ENCODE measurements at places on chromosomes 4 and X.

DNA sequence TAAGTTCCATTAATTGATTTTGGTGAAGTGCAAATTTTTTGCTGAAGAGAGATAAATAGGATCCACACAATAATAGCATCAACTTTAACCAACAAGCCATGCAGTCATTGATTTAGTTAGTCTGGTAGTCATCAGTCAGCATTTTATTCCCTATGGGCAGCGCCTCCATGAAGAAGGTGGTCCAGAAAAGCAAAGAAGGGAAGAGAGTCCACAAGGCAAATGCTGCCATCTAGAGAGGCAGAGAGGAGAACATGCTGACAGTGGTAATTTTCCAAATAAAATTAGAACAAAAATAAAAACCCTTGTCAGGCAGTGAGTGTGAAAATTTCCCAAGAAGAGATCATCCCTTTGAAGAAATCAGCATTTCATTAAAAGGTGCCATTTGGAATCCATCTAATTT, 366.7 kb upstream of the FAM241A start:
- no peak for DNase-seq

GRCh38 chr4:138790706-138791340, 224.8 kb upstream of the NOCT start:
- no peak for DNase-seq

GRCh38 chr4:166882221-166882620, 352.1 kb downstream of the SPOCK3 start:
- no peak for DNase-seq

- DNase-seq, result no peak
Observed at GRCh38 chrX:33183361-33183760, 28.0 kb downstream of the DMD start.

GRCh38 chr4:168618577-168619265, 121.9 kb downstream of the PALLD start:
- no peak for DNase-seq

DNA sequence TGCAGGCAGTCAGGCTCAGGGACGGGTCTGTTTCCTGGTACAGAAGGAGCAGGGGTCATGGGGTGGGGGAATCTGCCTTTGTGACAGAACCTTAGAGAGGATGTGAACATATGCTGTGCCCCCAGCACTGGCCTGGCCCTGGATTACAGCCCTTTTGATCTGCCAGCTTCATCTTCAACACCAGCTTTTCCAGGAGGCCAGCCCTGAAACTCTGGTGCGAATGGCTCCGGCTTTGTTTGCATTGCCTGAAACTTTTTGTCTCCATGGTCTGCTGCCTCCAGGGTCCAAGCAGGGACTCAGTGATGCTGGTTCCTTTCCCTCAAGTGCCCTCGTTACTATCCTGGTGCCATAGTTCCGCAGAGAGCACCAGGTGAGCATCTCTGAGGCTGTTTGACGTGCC, 2.1 kb downstream of the CNGA2 start:
- no peak for DNase-seq

GRCh38 chr4:118337954-118338353, 14.8 kb downstream of the PRSS12 start:
- no peak for DNase-seq

DNA sequence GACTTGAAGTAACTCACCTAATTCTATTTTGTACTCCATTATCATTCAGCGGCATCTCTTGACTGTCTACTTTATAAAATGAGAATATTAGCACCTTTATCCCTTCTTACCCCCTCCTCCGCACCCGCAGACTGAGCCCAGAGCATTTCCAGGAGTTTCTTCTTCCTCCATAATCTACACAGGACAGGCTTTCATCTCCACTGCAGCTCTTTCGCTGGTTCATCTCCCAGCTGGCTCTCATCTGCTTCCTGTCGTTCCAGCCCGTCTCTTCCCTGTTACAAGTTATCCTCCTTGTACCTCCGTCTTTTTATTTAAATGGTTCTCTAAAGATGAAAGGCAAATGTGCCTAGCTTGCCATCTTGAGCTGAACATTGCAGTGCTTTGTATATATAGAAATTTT, 39.8 kb downstream of the GALNT7 start:
- DNase-seq, result no peak

- no peak for DNase-seq
Observed at GRCh38 chrX:1598876-1599790, 7.7 kb downstream of the AKAP17A start.

DNA sequence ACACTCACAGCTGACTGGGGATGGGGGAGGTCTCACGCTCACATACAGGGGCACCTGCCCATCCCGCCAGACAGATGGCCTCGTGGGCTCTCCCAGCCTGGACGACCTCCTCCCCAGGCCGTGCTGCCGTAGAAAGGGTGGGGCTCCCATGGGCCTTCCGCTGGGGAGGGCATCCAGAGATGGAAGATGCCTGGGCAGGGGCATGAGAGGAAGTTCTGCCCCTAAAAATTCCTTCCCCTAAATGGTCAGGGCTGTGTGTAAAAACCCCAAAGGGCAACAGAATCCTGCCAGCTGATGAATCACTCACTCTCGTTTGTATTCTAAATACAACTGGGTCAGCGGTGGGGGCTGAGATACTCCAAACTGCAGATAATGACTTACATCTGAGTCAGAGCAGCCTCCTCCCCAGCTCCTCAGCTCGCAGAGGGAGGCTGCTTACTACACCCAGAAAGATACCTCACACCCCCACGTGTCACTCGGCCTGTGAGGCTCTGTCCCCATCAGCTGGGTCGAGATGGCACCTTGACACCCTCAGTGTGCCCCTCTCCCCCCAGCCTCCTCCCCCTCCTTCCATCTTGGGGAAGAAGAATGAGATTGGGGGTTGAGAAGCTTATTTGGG, 10.1 kb downstream of the WDR1 start:
- no peak for DNase-seq

DNA sequence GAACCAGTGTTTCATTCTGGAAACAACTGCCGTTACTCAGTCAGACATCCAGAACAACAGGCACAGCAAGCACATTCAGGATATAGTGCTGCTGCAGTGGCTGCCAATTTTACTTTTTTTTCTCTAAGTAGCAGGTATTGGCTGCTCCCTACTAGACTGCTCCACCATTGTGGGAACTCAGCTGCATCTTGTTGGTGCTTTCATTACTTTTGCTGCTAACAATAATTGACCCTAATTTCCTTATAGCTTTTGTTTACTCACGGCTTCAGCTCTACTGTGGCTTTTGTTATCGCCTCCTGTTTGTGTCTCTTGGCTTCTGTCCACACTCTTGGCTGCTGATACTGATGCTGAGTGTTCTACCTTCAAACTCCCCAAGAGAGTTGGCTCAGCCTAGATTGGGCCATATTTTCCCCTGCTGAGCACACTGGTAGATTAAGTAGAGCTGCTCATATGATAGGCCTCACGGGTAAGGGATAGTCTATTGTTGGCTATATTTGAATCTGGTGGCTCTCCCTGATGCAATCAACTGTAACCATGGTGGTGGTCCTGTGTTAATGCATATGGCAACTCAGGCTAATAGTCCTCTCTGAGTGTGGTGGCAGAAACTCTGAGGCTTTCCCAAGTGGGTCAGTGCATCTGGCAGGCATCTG, 44.5 kb upstream of the IL2 start:
- no peak for DNase-seq

GRCh38 chr4:86706923-86707597, 112.9 kb downstream of the PTPN13 start:
- DNase-seq, result no peak

GRCh38 chr4:47705326-47705981, 132.4 kb downstream of the CORIN start:
- no peak for DNase-seq

GRCh38 chr4:188002751-188003150, 7.2 kb downstream of the ZFP42 start:
- DNase-seq, result no peak

DNA sequence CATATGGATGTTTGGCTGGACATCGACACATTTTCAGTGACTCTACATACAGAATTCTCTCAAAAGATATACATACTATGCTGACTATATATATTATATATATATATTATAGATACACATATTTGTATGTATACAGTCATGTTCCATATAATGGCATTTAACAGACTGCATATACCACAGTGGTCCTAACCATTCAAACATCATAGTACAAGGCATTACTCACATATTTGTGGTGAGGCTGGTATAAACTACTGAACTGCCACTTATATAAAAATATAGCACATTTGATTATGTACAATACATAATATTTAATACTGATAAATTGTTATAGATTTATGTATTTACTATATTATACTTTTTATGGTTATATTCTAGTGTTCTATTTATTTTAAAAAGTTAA, 168.5 kb downstream of the IL15 start:
- no peak for DNase-seq

- DNase-seq, result no peak
Observed at GRCh38 chrX:39633293-39633692, 464.5 kb downstream of the BCOR start.

GRCh38 chr4:150242820-150243458, 164.7 kb downstream of the DCLK2 start:
- peak; percentile 18 for DNase-seq

GRCh38 chr4:184237612-184238011, 19.9 kb upstream of the ENPP6 start:
- peak; percentile 36 for DNase-seq

GRCh38 chr4:7909463-7910262, 30.0 kb downstream of the AFAP1 start:
- DNase-seq, result no peak

DNA sequence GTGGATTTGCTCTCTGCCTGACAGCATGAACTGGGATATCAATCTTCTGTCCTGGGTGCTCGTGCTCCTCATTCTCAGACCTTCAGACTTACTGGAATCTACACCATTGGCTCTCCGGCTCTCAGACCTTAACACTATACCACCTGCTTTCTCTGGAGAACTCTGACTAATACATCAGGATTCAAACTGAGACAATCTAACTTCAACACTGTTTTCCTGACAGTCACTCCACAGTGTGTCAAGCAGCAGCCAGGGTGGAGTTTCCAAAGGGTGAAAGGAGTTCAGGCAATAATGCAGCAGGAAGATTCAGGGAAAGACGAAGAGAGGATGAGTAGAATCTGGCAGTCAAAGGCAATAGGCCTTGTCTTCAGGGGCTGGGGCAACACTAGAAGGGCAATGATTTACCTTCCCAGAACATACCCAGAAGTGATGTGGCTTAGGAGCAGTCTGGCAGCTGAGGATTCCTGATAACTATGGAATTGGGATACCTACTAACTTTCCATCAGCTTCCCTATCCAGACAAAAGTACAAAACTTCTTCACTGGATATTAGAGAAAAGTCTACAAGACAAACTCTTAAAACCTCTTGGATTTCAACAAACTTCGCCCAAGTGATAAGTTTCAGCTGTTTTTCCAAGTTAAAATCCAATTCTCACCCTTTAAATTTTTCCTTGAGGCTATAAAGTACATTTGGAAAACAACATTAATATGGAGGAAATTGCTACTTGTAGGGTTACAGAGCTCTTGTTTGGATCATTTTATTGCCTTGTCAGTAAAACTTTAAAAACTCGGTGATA, 58.4 kb upstream of the SLIT2 start:
- DNase-seq, result no peak
